Glomerular endothelial cell (primary cell): ENCODE measurements at places on chromosomes 11 and 22.
A peak's percentile ranks its signal among the peaks of the same experiment; 100 is the strongest.

DNA sequence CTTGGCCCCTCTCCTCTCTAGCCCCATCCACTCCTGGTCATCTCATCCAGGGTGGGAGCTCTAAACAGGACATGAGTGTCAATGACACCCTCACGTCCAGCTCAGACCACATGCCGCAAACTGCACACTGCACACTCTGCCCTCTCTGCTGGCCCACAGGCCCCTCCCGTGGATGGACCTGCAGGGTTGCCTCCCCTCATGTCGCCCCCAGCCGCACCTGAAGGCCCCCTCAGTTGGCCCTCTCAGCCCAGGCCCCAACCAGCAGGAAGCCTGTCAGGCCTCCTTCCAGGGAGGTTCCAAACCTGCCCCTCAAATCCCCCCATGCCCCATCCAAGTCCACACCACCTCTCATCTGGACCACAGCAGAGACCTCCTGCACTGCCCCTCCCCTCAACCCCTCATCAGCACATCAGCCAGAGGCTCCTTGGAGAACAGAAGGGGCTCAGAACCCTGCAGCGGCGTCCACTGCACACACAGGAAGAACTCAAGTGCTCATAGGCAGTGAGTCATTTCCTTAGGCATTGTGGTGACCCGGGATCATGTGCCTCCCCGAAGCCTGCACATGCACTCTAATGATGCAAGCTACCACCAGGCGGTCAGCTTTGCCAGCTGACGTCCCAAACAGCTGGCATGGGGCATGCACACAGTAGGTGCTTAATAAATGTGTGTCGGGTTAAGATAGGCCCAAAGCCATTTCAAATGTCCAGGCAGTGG, 12.9 kb upstream of the CDKN1C start:
- peak; percentile 77 for DNase-seq

DNA sequence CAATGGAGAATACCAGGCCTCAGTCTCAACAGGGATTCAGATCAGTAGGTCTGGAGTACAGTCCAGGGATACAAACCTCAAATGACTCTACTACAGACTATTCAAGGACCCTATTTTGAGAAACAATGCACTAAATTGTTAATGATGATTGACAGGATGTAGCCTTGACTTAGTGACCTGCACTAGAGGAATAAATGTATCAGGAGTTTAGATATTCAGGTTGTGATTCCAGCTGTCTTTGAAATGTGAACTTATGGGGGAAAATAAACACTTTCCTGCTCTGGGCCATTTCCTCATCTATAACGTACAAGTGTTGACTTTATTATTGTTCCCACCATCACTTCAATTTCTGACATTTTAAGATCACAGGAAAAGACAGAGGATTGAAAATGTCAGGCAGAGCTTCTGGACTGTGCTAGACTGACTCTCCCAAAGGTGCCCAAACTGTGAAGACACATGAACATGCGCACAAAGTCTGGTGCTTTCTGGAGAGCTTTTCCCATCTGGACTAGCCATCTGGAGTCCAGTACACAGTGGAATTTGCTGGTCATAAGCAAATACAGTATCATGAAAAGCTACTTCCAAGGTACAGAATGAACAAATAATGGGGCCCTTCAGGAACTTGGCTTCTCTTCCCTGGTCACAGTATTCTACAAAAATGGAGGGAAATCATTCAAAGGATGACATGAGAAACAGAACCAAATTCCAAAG, 110.4 kb downstream of the USP35 start:
- DNase-seq, result no peak

- DNase-seq, result no peak
These were observed 71.5 kb downstream of the CYTH4 start for GRCh38 chr22:37353839-37354238.

GRCh38 chr11:69541001-69541285, 59.5 kb downstream of the LINC01488 start:
- DNase-seq, result no peak

DNA sequence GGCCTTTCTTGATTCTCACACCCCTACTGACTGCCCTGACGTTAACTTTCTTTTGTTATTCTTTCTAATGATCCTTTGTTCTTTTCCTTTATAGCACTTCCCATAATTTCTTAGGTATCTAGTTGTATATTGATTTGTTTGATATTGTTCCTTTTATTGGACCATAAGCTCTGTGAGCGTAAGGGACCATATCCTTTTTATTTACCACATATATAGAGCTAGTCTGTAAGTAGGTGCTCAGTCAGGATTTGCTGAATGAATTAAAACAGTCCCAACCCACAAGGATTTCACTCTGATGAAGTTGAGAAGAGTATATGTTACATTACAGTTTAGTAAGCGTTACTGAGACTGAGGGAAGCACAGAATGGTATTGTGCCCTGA, 68.8 kb downstream of the EMSY start:
- DNase-seq, result no peak

- DNase-seq, result no peak
These were observed 30.8 kb downstream of the ST14 start for GRCh38 chr11:130190371-130190881.
